ENCODE measurements at places on chromosomes 3 and 15. TPM values are rescaled to one million over a fixed set of nuclear protein-coding genes. Genes with fewer than 3 reads are reported as not detected.

The PIGZ gene
- total RNA-seq, result 3.9 TPM

- DNase-seq, result no peak
These were observed 221.4 kb downstream of the FAM43A start for GRCh38 chr3:194906970-194907629.

DNA sequence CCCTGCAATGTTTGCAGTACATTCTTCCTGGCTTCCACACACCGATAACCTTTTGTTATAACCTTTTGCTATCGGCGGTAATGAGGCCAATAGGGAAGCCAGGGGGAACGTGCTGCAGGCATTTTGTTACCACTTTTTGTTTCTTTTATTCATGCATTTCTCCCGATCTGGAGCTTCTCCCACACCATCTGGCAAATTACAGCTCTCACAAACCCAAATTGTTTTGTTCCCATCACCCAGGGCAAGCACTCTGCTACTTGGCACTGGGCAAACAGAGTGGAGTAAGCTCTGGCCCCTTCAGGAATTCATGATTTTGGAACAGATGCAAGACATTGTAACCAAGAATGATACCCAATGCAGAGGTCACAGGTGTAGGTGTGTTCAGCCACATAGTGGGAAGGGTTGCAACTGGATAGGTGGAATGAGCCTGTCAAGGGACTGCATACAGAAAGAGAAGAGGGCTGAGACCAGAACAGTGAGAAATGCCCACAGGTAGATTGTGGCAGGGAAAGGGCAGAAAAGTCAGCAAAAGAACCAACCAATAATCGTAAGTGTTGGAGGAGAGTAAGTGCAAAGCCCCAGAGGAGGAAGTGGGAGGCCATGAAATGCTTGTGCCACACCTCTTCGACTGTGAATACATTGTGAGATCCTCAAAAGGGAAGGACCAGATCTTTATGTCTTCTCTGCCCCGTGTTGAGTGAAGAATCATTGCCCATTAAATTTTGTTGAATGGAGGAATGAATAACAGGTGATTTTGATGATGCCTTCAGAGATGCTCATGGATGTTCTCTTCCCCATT, 45.8 kb downstream of the PARP15 start:
- DNase-seq, result no peak

GRCh38 chr3:159280386-159281191, 478.7 kb downstream of the MFSD1 start:
- DNase-seq, result no peak

- DNase-seq, result no peak
These were observed 36.5 kb downstream of the NIPA2 start for GRCh38 chr15:22874966-22875365.
